Nucleus accumbens (tissue), 56 donors: ENCODE measurements at places on chromosomes 7 and 10.

GRCh38 chr7:155959894-155960293 lies 147.6 kb upstream of the SHH start:
- DNase-seq = no peak

DNA sequence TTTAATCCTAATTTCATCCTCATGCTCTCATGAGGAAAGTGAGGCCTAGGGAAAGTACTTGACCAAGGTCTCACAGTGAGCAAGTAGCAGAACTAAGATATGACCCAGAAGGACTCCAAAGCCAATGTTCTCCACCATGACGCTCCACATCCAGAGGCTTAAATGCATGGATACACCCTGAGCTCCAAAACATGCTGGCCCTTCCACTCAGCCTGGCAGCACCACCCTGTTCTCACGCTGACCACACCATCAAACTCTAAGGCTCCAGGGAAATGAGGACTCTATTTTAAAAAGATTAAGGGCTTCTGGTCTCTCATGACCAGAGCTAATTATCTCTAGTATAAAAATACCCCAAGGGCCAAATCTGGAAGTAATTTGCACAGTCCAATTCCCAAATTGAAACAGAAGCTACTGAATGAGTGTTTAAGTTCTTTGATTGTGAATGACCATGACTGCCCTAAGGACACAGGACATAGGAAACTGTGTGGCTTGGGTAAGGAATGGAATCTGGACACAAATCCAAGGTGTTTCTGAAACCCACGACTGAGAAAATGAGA lies 71.1 kb upstream of the ABLIM1 start:
- DNase-seq = no peak

GRCh38 chr10:44756216-44756615 lies 154.9 kb upstream of the TMEM72 start:
- DNase-seq = no peak

DNA sequence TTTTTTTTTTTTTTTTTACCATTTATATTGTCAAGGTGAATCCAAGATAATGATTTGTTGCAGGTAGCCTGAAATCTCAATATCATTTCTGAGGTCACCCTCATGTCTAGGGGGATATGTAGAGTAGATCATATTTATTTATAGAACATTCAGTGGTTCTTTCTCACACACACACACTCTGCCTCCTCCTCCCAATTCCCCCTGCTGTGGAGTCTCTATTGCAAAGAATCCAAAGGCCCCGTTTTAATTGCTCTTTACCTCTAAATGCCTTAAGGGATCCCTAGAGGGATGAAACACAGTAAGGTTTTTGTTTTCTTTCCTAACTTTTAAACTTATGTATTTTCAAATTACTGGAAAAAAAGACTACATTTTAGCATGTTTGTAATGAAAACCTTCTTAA lies 170.0 kb downstream of the PRKG1 start:
- DNase-seq = no peak

DNA sequence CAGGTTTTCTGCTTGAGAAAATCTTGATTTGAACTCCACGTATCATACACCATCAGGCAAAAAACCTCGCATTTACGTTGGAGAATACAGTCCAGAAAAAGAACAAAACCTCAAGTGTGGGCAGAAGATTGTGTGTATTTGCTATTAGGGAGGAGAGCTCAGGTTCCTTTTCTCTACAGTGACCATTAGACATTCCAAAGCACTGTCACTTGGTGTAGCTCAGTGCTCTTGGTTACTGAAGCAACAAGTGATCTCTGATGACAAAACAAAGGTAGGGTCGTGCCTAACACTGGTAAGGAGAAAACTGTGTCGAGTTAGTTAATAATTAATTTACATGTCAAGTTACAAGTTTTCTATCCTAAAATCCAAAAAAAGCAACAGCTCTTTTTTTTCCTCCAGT lies 72.6 kb downstream of the C1GALT1 start:
- no peak for DNase-seq

DNA sequence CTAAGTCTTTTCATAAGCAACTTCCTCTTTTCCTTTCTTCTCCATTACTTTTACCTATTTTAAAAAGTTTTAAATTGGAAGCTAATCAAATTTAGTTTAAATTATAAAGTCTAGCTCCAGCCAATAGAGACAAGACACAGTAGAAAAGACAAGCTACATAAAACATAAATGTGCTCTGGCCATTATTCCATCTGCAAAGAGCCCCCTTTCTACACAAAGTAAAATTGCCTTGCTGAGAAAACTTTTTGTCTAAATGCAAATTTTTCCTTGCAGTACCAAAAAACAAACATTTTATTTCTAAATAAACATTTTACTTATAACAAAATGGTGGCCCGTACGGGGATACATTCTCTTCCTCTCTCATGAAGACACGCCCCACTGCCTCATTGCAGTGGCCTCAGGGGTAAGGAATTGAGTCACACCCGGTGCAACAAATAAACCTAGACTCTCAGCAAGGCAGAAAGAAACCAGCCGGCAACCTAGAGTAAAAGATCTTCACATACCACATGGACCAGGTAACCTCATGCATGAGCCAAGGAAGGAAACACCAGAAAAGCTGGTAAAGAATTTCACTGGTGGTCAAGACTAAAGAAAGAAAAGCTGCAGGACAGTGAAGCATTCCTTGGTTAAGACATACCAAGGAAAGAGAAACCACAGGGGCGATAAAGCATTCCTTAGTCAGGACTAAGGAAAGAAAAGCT lies 71.6 kb upstream of the ZNF746 start:
- no peak for DNase-seq

GRCh38 chr7:100115026-100115425 lies 4.1 kb downstream of the TAF6 start:
- no peak for DNase-seq

- DNase-seq = no peak
Observed at GRCh38 chr7:103525937-103526336, 79.9 kb upstream of the SLC26A5 start.

- no peak for DNase-seq
Observed at GRCh38 chr7:26357799-26358151, 66.1 kb downstream of the SNX10 start.

- DNase-seq = no peak
Observed at GRCh38 chr10:79349766-79350406, 2.6 kb downstream of the PPIF start.

DNA sequence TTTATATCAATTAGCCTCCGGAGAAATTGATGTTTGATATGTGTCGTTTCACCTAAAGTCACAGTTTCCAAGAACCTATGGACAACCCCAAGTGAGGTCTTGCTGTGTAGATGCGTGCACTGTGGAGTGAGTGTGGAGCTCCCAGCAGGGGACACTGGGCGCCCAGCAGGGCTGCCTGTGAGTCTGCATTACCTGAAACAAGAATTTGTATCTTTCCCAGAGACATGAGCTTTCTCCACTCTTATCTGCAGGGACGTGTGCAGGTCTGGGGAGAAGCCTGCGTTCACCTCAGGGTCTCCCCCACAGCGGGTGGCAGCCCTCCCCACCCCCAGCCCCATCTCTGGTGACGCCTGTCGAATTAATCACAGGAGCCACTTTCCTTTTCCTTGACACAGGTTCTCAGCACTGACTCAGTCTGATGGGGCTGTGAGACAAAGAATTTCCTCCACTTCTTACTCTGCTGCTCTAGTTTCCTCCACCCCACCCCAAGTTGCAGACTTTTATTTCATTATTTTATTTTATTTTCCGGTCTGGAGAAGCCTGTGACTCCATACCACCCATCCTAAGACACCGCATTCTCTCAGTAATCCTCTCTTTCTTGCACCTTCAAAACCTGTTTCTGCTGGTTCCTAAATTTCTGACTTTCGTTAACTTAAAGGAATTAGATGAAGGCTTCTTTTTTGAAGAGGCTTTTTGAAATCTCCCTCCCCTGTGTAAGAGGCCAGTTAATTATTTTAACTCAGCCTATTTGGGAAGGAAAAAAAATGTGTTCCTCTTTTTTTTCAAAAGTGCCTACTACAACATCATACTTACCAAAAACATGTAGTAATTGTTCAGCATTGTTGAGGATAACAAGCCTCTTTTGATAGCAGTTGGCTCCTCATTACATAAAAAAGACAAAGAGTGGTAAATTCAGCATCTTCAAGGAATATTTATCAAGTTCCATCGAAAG lies 17.0 kb upstream of the INSIG1 start:
- no peak for DNase-seq

DNA sequence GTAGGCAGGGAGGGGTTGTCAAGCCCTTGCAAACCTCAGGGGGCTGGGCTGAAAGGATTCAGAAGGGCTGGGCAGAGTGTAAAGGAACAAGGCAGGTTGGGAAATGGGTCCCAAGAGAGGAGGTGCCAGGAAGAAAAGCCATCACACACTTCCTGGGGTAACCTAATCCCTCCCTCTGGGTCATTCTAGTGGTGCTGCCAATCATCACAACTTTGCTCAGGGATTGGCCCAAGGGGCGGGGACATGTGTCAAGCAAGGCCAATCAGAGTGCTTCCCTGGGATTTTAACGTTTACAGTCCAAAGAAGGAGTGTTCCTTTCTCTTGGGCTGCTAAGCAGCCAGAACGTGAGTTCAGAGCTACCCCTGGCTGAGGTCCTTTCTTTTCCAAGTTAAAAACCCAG lies 57.1 kb upstream of the NPTX2 start:
- no peak for DNase-seq

DNA sequence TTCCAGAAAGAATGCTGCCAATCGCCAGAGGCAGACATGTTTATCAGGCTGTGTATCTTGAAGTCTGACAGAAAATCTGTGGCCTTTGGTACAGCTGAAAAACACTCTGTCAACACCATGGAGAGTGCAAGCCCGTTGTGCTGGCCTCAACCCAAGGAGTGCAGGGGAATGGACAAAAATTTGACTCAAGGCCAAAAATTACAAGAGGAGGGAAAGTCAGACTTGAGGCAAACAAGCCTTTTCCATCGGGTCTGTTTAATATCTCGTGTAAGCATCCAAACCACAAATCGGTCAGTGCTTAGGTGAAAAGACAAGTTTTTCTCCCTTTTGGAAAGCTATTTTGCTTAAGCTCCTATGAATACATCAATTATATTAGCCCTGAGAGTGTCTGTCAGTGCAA lies 305.3 kb upstream of the NFE2L3 start:
- DNase-seq = no peak

GRCh38 chr7:154693661-154694060 lies 309.3 kb downstream of the PAXIP1 start:
- no peak for DNase-seq

GRCh38 chr7:82419200-82419599 lies 24.4 kb downstream of the CACNA2D1 start:
- no peak for DNase-seq

- no peak for DNase-seq
Observed at GRCh38 chr10:31927565-31927883, 1.1 kb downstream of the ARHGAP12 start.

- no peak for DNase-seq
Observed at GRCh38 chr7:75946207-75946855, 31.4 kb downstream of the POR start.
